ENCODE measurements at places on chromosomes 6 and 20.

GRCh38 chr20:12255461-12255970 is 337.8 kb downstream of the BTBD3 start:
- DNase-seq = no peak

DNA sequence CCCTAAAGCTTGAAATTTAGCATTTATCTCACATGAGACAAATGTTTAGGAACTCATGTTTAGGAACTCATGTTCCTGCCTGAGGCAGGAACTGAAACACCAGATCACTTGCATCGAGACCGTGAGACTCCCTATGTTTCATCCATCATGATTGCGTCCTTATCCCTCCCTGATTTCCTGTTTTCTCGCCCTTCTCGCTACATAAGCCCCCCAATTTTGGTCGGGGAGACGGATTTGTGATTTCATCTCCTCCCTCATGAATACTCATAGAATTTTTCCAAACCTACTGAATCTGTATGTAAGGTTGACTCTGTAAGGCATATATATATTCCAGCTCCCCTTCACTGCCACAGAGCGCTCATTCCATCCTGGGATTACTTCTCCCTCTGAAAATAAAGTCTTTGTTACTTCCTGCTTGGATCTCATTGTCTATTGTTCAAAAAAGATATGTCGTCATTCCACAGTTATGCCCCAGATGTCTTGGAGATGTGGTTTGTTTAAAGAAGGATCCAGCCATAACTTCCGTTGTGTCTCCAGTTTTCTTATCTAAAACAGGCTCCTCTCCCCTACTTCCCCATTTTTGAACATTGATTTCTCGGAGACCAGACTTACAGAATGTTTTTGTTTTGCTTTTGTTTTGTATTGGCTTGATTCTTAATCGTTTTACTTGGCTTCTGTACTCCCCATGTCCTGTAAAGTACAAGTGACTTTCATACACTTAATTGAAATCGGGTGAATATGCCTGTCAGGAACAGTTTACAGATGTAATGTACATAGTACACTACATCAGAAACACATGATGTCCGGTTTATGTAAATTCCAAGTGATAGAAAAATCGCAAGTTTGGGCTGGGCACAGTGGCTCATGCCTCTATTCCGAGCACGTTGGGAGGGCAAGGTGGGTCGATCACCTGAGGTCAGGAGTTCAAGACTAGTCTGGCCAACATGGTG is 118.7 kb downstream of the HFE start:
- DNase-seq = no peak

DNA sequence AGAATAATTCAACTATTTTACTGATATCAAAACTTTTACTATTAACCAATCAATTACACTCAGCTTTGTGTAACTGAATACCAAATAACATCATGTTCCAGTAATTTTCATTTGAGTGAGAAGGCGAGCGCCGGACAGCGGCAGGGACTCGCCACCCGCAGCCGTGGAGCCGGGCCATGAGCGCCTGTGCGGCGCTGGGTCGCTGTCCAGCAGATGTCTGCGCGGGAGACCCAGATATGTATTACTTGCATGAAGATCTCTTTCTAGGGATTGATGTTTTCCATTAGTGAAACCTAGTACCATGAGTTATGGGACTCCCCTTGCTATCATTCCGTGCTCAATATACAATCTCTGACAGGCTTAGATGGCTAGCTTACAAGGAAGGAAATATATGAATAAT is 245.1 kb upstream of the PRSS16 start:
- peak; percentile 32 for DNase-seq

DNA sequence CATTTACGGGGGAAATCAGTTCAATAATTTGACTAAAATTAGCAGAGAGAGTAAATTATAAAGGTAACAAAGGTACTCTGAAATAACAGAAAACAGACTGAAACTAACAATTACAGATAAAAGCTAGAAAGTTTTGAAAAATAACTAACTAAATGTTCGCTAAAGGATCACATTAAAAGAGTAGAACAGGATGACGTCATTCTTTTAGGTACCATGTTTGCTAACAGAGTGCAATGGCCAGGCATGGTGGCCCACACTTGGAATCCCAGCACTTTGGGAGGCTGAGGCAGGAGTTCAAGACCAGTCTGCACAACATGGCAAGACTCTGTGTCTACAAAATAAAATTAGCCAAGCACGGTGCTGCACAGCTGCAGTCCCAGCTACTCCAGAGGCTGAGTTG is 212.3 kb upstream of the CDYL start:
- no peak for DNase-seq

- DNase-seq = peak; percentile 86
Observed at GRCh38 chr20:57672164-57672563, 37.7 kb downstream of the PMEPA1 start.
